ENCODE measurements at places on chromosomes 11 and 22.

DNA sequence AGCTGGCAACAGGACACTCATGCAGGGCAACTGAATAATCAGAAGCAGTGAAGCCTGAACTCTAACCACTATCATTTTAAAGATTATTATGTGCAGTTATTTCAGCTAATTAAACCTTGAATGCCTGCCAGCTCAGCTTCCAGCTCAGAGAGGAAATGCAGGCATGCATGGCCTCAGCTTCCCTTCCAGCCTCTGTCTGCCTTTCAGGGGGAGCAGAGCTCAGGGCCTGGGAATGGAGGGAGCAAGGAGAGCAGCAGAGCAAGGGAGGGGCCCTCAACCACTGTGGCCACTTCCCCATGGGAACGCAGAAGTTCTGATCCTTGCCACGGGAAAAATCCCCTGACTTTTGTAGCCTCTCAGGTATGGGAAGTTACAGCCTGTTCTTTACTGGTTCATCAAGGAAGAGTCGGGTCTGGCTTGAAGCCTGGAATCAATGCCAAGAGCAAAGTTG is 32.5 kb upstream of the APLNR start:
- DNase-seq = no peak

DNA sequence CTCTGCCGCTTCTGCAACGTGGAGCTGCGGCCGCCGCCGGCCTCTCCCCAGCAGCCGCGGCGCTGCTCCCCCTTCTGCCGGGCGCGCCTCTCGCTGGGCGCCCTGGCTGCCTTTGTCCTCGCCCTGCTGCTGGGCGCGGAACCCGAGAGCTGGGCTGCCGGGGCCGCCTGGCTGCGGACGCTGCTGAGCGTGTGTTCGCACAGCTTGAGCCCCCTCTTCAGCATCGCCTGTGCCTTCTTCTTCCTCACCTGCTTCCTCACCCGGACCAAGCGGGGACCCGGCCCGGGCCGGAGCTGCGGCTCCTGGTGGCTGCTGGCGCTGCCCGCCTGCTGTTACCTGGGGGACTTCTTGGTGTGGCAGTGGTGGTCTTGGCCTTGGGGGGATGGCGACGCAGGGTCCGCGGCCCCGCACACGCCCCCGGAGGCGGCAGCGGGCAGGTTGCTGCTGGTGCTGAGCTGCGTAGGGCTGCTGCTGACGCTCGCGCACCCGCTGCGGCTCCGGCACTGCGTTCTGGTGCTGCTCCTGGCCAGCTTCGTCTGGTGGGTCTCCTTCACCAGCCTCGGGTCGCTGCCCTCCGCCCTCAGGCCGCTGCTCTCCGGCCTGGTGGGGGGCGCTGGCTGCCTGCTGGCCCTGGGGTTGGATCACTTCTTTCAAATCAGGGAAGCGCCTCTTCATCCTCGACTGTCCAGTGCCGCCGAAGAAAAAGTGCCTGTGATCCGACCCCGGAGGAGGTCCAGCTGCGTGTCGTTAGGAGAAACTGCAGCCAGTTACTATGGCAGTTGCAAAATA is 816 bp downstream of the PDE3B start:
- no peak for DNase-seq

DNA sequence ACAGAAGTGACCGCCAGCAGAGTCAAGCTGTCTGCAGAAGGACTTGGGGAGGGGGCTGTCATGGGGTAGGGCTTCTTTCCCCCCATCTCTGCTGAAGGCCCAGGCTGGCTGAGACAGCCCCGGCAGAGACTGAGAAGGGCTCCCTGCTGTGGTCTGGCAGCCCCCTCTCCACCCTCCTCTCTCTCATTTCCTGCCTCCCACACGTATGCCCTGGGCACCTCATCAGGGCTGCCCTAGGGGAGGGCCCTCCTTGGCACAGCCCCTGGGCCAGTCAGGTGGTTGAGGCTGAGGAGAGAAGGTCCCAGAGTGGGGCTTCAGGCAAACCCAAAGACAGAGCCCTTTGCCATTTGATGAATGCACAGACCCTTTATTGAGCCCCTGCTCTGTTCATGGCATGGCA is 3.6 kb downstream of the RASD2 start:
- DNase-seq = no peak

- DNase-seq = no peak
Observed at GRCh38 chr11:45647786-45648185, 17.6 kb downstream of the CHST1 start.

DNA sequence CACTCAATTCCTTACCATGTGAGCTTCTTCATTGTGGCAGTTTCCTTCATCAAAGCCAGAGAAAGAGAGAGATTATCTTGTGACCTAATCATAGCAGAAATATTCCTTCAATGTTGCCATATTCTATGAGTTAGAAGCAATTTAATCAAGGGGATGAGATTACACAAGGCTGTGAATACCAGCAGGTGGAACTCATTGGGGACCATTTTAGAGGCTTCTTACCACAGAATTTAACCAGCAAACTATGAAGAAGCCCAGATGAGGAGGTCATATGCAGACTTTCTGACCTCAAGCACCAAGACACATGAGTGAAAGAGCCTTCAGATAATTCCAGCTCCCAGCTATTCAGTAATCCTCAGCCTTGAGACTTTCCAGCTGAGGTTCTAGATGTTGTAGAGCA is 51.3 kb downstream of the ADM start:
- DNase-seq = no peak
